ENCODE measurements at places on chromosomes 11 and 22.

GRCh38 chr11:72741849-72742512 lies 10.2 kb downstream of the ARAP1 start:
- no peak for DNase-seq

DNA sequence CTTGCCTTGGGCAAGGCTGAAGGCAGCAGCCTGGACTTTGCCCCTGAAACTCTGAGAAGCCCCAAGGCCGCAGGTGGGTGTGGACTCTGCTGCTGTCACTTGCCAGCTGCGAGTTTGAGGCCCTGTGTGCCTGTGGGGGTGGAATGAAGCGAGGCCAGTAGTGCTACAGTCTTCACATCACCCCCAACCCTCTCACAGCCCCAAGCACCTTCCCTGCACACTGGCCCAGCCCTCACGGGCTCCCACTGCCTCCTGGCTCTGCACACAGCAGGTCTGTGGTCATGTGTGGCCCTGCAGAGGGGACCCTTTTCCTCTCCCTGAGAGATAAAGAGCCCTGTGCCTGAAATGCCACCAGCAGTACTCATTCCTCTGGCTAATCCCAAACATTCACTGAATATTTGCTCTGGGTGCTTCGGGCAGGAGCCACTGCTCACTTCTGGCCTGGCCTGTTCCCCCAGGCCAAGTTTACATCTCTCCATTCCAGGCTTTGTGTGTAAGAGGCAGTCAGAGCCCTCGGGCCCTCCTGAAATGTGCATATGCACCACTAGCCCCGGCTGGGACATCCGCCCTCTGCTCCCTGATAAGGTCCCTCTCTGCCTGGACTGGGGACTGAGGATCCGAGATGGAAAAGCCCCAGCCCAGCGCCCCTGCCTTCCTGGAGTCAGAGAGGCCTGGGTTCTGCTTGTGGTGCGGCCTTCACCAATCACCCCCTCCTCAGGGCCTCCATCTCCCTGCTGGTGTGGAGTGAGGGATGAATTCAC lies 17.7 kb downstream of the MGAT3 start:
- DNase-seq, result no peak

DNA sequence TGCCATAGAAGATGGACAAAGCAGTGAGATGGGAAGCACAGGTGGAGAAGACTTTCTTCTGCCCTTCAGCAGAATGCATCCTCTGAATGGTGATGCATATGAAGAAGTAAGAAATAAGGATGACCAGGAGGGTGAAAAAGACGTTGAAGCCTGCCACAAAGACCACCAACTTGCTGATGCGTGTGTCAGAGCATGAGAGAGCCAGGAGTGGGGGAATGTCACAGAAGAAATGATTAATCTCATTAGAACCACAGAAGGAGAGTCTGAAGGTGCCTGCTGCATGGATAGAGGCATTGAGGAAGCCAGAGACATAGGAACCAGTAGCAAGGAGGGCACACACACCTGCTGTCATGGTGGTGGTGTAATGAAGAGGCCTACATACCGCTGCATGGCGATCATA lies 550 bp downstream of the OR5B21 start:
- DNase-seq, result no peak

- DNase-seq, result no peak
These were observed 198.8 kb downstream of the CTTN start for GRCh38 chr11:70597006-70597555.

DNA sequence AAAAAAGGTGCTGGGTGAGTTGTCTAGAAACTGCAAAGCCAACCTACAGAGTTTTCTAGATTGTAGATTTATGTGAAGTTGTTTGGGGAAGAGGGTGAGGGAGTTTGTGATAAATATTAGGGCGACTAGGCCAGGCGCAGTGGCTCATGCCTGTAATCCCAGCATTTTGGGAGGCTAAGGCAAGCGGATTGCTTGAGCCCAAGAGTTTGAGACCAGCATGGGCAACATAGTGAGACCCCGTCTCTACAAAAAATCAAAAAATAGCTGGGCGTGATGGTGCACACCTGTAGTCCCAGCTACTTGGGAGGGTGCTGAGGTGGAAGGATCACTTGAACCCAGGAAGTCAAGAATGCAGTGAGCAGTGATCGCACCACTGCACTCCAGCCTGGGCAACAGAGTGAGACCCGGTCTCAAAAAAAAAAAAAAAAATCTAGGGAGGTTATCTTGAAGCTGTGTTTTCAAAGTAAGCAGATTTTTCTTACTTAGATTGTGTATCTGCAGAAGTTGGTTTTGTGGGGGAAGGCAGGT lies 844 bp downstream of the APOL6 start:
- no peak for DNase-seq

GRCh38 chr11:114136686-114137640 lies 77.5 kb downstream of the ZBTB16 start:
- DNase-seq, result no peak

DNA sequence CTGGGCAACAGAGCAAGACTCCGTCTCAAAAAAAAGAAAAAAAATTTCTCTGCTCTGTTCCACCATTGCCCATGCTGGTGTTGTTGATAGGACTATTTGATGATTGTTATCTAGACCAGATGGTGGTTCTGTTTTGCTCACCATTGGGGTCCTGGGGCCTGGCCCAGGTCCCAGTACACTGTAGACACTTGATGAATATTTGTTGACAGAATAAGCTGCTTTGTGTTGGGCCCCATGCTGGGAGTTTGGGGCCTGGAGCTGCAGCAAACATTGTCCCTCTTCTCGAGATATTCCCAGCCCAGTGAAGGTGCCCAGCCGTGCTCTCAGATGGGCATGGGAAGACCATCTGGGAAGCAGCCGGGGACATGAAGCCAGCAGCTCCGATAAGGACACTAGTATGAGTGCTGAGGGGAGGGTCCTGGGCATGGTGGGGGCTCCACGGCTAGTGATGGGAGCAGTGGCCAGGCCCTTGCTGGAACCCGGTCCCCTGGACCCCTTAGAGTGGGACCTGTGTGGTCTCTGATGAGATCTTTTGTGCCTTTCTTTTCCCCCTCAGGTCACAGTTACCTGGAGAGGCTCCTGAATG lies 13.6 kb downstream of the INCENP start:
- DNase-seq, result no peak

DNA sequence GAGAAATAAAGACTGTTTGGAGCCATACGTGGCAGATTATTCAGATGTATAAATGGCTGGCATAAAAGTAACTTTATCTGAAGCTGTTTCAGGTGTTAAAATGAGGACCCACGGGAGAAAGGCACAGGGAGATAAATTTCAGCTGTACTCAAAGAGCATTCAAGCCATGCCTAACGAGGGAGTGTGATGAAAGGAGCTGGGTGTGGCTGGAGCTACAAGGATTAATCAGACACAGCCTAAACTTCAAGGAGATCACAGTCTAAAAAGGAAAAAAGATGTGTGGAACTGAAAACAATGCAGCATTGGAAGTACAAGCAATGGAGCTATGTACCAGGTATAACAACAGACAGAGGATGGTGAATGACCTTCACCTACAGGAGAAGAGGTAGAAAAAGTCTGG lies 120.8 kb upstream of the APOA1 start:
- DNase-seq, result no peak

Measured in COLO829 (cell line).